AG08395 (cell line): ENCODE measurements at places on chromosomes 3 and 15.

- peak; percentile 81 for DNase-seq
Observed at GRCh38 chr3:127652246-127652995, 20.3 kb upstream of the ABTB1 start.

DNA sequence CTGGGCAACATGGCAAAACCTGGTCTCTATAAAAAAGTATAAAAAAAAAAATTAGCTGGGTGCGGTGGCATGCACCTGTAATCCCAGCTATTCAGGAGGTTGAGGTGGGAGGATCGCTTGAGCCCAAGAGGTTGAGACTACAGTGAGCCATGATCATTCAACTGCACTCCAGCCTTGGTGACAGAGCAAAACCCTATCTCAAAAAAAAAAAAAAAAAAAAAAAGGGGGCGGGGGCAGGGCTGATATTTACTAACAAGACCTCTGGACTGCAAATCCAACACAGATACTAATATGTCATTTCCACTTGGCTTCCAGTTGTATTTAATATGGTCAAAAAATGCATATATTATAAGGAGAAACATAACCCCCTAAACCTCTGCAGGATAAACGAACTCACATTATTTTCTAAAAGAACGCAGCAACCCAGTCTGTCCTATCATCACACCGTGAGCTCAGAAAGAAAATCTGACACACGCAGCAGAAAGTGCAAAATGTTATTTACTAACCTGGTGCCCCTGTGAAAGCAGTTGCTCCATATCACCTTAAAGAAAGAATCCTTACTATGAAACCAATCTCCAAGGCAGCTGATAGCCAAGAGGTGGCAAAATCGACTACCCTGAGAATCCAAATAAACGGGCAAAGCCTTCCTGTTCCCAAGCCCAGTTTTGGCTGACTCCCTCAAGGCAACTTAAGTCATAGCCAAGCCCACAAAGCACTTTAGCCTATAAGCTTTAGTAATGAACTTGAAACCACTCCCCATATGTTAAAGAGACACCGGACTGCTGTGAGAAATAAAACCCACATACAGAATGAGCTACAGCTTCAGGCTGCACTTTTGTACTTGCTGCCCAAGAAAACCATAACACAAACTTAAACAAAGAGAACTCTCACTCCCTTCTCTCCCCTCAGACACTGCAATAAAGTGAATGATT is 39.3 kb downstream of the PLD1 start:
- peak; percentile 15 for DNase-seq

GRCh38 chr3:107855710-107856109 is 235.1 kb downstream of the CD47 start:
- DNase-seq, result no peak

GRCh38 chr3:42503957-42504333 is 1.5 kb downstream of the VIPR1 start:
- no peak for DNase-seq

DNA sequence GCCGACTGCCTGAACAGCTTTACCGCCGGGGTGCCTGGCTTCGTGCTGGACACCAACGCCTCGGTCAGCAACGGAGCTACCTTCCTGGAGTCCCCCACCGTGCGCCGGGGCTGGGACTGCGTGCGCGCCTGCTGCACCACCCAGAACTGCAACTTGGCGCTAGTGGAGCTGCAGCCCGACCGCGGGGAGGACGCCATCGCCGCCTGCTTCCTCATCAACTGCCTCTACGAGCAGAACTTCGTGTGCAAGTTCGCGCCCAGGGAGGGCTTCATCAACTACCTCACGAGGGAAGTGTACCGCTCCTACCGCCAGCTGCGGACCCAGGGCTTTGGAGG is 815 bp downstream of the SPINT1 start:
- DNase-seq, result peak; percentile 28

DNA sequence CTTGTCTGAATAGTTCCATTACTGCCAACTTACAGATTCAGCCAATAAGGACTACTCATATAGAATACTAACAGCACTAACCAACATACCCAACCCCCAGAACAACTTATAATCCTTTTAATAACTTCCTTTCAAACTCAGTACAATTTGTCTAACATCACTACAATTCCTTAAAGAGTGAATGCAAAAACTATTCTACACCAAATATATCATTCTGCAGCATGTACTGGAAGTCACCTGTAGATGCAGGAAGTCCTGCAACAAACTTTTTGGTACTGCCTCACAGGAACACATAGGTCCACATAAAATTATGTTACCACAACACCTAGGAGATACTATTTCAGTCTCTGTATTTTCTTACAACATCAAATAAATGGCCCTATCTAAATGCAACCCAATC is 2.1 kb downstream of the CCNL1 start:
- no peak for DNase-seq

DNA sequence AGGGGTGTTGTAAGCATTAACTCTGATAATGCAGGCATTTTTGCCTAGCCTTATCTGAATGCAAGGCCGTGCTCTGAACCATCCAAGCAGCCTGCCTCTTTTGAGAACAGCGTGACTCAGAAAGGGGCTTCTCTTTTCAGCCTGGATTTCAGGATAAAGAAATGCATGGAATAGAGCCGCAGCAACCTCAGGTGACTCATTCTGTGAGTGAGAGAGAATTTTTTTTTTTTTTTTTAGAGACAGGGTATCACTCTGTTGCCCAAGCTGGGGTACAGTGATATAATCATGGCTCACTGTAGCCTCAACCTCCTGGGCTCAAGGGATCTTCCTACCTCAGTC is 20.6 kb upstream of the PDE8A start:
- no peak for DNase-seq

- DNase-seq, result no peak
Observed at GRCh38 chr15:99009741-99010330, 2.2 kb upstream of the PGPEP1L start.
